Fibroblast of lung (primary cell): ENCODE measurements at places on chromosomes 2 and 18. TPM values are rescaled to one million over a fixed set of nuclear protein-coding genes. Genes with fewer than 3 reads are reported as not detected.

Gene IL36A
- not detected in 2 replicates for total RNA-seq

Gene CGREF1
- 2.3 and 10.0 TPM in 2 replicates for total RNA-seq

GRCh38 chr2:177211576-177212105 is 953 bp upstream of the HNRNPA3 start:
- DNase-seq, result no peak

DNA sequence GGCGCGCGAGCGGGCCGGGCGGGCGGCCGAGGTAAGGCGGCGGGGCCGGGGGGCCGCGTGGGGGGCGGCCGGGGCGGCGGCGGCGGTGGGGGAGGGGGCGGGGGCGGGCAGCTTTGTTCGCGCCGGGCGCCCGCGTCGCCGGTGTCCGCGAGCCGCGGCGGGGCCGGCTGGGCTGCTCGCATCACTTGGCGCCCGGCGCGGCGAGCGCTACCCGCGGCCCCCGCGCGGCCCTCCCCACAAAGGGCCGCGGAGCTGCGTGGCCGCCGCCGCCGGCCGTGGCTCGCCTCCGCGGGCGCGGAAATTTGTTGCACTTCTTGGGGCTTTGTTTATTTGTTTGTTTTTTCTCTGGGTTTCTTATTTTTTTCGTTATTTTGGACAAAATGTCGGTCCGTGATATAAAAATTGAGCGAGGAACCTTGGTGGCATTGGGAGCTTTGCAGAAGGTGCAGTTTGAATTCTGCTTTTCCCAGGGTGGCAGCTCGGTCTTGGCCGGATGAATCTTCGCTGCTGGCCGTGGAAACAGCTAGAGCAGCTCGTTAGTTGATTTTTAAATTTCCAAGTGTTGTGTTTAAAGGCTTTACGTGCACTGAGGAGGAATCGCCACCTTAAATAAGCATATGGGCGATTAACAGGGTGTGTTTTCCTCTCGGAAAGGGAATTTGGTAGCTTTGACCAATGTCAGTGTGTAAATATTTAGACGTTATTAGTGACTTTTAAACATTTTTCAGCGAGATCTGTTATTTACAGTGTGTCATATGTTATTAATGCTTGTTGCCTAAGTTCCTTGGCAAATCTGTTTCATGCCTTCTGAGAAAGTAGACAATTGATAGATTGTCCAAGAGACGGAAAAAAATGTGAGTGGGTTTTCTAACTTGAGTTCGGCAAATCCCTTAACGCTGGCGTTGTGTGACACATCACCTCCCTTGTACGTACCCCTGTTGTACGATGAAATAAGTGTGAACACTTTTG is 822 bp downstream of the UBE2E3 start:
- DNase-seq, result peak; percentile 66

DNA sequence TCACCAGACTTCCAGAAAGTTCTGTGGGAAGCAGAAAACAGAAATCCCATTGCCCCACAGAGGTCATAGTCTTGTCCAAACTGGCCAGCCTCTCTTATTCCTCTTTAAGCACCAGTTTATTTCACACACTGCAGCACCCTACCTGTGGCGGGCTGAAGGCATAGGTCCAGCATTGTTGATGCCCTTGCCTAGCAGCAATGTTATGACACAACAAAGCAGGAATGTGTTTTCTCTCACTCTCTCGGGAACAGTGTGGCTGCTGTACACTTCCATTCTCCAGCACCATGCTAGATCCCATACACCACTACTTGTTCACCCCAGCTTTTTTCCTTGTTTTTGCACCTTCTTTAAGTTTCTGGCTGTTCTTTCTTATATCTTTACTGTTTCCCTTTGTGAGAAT is 181.6 kb downstream of the DNAH6 start:
- DNase-seq, result no peak

- DNase-seq, result no peak
These were observed 445.8 kb upstream of the NXPH2 start for GRCh38 chr2:139225961-139226360.

- peak; percentile 89 for DNase-seq
These were observed 210.9 kb upstream of the SMAD7 start for GRCh38 chr18:49161627-49162026.
